ENCODE measurements at places on chromosomes 12 and 14.

DNA sequence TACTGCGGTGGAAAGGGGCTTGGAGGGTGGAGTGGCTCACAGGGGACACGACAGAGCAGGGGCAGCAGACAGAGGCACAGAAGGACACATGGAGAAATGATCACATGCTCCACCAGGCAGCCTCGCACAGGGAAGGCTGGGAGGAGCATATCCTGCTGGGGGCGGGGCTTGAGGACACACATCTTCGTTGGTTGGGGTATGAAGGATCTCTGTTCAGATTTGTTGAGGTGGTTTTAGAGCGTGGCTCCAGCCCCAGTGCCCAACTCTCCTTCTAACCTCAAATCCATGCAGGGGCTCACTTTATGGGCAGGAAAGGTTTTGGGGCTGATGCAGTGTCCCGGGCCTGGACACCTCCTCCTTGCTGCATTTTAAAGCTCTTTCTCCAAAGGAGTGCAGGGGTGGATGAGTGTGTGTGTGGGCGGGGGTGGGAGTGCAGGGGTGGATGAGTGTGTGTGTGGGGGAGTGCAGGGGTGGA lies 733 bp upstream of the P3H3 start:
- peak; percentile 37 for DNase-seq

DNA sequence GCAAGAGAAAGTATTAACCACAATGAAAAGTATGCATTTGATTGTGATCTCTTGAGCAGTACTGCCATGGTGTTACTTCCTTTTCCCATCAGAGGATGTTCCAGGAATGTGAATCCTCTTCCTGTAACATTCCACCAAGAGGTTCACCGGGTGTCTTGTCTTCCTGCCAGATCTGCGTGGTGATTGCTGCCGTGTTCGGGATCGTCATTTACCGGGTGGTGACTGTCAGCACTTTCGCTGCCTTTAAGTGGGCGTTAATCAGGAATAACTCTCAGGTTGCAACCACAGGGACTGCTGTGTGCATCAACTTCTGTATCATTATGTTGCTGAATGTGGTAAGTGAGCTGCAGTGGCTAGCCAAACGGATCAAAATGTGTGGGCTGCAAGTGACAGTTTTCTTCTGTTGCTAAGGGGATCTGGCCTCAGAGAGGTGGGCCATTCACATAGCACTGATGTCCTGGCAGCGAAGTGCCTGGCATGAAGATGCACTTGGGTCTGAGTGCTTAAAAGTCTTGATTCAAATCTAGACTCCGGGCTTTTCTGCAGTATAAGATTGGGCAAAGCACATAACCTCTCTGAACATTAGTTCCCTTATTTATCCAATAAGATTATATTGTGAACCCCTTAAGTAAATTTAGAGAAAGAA lies 123.4 kb downstream of the SLC5A8 start:
- DNase-seq = no peak

- no peak for DNase-seq
These were observed 40.3 kb upstream of the SLC38A2 start for GRCh38 chr12:46412857-46413256.

- no peak for DNase-seq
These were observed 34.6 kb downstream of the FIGNL2 start for GRCh38 chr12:51813931-51814310.

- no peak for DNase-seq
These were observed 51.3 kb upstream of the DICER1 start for GRCh38 chr14:95208598-95208997.

- peak; percentile 8 for DNase-seq
These were observed 24.0 kb downstream of the FGF6 start for GRCh38 chr12:4421590-4422031.

GRCh38 chr12:51085757-51086156 lies 2.4 kb upstream of the CSRNP2 start:
- DNase-seq = no peak

GRCh38 chr12:111268738-111269572 lies 99.9 kb downstream of the PHETA1 start:
- DNase-seq = no peak

DNA sequence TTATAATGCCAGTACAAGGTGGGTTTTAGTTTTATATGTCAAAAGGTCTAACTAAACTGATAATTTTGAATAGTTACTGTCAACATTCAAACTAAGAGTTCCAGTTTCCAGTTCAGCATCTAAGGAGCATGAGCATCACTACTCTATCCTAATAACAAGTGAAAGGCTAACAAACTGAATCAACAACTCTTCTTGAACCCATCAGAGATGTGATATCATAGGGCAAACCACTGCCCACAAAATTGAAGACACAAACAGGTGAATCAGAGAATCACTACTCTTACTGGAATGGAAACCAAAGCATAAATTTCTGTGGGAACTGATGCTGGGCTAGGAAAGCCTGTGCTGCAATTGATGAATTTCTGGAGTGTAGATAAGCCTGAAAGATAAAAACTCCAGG lies 140.7 kb upstream of the GRIP1 start:
- DNase-seq = no peak

DNA sequence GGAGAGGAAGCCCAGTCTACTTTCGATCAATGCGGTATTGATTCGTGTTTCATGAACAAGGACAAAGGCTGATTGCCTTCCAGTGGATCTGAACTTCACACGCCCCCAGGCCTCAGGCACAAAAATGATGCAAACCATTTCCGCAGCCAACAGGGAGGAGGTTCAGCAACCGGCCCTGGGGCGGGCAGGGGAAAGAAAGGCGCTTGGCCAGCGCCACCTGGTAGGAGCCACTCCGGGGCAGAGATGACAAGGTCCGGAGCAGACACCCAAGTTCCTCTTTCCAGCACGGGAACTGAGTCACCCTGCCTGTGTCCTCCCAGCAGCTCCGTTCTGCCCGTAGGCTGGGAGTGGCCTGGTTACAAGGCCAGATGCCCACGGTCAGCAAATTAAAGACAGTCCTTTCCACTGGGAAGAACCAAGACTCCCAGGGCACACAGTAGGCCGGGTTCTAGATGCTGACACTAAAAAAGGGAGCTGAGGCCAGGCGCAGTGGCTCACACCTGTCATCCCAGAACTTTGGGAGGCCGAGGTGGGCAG lies 136.3 kb downstream of the SCARB1 start:
- no peak for DNase-seq

- DNase-seq = no peak
These were observed 66.1 kb upstream of the SLCO1C1 start for GRCh38 chr12:20628999-20629398.

DNA sequence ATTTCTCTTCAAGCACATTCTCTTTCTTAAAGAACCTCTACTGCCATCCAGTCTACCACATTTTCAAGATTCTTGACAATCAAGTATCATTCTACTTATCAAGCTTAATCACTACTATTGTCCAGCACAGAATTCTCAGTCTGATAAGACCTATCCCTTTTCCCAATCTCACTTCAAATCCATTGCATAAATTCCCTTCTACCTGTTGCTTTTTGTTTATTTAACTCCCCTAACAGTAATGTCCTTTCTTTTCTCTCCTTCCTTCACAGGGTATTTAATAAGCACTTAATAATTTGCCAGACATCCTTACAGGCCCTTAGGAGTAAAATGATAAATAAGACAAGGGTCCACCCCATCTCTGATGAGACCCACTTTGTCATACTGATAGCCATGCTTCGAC lies 41.7 kb downstream of the ZFC3H1 start:
- no peak for DNase-seq

GRCh38 chr14:22861651-22862050 lies 9.9 kb upstream of the LRP10 start:
- DNase-seq = no peak

- DNase-seq = no peak
These were observed 233.0 kb downstream of the EGLN3 start for GRCh38 chr14:33717866-33718265.

- no peak for DNase-seq
These were observed 758.0 kb downstream of the BCL11B start for GRCh38 chr14:98514016-98514415.

DNA sequence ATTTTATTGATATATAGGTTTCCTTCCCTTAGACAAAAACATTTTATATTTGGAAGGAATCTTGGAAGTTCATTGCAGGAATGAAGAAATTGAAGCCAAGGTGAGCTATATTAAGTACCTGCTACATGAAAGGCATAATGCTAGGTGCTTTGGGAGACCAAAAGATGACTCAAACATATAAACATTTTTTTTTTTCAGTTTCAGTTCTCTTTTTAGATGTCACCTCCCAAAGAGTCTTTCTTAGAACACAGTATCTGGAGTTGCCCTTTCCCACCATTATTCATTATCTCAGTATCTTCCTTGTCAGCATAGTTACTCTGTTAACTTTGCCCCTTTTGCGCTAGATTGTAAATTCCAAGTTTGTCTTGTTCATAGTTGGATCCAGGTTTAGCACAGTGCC lies 1.1 kb downstream of the LIN52 start:
- no peak for DNase-seq

DNA sequence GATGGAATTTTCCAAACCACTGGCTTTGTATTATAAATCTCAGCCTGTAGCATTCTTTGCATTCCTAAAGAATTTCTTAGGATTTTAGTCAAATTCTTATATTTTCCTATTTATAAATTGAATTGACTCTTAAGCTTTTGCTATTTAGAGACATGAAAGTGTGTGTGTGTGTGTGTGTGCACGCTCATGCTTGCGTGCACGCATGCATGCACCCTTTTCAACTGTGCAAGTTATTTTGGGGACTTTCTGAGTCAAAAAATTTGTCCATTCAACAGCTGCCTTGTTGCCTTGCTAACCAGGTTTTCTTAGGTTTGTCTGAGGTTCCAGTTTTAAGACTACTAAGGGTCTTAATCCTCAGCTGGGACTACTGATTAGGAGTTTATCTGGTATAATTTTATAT lies 42.6 kb downstream of the GPATCH2L start:
- DNase-seq = no peak

- no peak for DNase-seq
These were observed 226.3 kb upstream of the NOS1 start for GRCh38 chr12:117587631-117588287.

GRCh38 chr14:38255673-38256532 lies at the start of gene CLEC14A:
Gene CLEC14A (minus strand): TSS chr14:38256093. CDS start chr14:38256022, 71 bp downstream.
- no peak for DNase-seq

GRCh38 chr12:104796475-104796862 lies 161.6 kb downstream of the SLC41A2 start:
- no peak for DNase-seq

DNA sequence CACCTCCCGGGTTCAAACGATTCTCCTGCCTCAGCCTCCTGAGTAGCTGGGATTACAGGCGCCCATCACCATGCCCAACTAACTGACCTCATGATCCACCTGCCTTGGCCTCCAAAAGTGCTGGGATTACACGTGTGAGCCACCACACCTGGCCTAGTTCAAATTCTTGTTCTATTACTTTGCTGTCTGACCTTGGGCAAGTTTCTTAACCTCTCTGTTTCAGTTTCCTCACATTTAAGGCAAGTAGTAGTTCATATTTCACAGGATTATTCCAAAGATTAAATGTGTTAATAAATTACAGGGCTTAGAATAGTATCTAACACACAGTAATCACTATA lies 10.9 kb downstream of the RXYLT1 start:
- DNase-seq = no peak

DNA sequence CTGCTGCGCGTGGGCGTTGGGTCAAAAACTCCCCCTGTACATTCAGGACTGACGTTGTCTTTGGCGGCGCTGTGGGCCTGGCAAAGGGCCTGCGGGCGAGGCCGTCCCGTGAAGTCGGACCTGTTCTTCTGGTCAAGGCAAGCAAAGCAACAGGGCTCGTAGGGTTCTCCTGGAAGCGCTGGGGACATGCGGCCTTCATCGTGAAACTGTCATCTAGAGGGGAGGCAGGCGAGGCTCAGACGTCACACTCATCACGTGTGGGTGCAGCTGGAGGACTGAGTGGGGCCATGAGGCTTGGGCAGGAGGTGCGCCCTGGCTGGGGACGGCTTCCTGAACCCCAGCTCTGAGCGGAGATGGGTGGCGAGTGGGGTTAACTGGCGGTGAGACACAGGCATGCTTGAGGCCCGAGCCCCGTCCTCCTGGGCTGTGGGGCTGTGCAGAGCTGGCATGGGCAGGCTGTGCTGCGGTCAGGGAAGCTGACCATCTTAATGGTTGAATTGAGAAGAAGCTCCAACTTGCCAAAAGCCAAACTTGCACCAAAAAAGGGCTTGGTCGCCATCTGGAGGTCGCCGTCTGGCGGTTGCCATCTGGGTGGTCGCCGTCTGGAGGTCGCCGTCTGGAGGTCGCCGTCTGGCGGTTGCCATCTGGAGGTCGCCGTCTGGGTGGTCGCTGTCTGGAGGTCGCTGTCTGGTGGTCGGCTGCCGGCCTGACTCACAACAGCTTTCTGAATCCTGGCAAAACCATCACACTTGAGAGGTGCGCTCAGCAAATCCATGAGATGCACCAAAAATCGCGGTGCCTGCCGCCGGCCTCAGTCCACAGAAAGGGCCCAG lies 66.2 kb downstream of the NOC4L start:
- DNase-seq = no peak

DNA sequence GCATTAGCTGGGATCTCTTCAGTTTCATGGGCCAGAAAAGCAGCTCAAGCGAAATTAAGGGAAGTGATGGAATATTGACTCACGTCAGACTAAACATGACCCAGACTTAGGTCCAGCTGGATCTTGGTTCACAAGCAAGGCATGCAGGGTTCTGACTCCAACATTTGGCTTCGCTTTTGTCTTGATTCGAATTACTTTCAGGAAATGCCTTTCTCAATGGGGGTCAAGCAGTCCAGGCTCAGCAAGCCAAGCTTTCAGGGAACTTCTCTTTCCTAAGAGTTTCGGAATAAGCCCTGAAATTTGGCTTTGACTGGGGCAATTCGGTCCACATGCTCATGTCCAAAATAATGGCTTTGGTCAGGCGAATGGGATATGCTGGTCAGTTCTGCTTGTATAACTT lies 678.7 kb upstream of the TMEM132C start:
- DNase-seq = no peak

GRCh38 chr12:93302331-93303229 lies 75.1 kb upstream of the NUDT4 start:
- DNase-seq = no peak

DNA sequence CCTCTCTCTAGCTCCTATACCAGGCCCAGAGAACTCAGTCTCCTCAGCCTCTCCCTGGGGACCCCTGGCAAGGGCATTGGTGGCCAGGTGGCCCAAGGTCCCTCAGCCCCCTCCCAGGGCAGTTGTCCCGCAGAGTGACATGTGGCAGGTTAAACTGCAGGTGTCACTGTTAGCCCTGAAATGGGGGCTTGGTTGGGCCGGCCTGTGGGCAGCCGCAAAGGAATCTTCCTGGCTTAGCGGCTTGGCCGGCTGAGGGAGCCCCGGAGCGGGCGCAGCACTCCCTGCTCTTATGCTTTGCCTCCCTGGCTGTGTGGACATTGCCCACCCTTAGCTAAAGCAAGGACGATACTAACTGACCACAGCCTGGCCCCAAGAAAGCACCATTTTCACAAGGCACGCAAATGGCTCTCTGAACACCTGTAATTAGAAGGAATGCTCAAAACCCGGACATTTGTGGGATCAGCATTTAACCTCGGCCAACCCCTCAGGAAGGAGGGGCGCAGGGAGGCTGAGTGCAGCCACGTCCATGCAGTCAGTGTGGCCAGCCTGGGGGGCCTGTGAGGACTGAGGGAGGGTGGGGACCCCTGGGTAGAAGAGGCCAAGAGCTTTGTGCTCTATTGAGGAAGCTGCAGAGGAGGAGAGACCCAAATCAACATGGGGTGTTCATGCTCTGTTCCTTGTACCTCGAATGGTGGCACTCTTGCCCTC lies 82.2 kb downstream of the PAPOLA start:
- no peak for DNase-seq

All from NCI-H1048 (cell line).